ENCODE measurements at places on chromosomes 3 and 15.

DNA sequence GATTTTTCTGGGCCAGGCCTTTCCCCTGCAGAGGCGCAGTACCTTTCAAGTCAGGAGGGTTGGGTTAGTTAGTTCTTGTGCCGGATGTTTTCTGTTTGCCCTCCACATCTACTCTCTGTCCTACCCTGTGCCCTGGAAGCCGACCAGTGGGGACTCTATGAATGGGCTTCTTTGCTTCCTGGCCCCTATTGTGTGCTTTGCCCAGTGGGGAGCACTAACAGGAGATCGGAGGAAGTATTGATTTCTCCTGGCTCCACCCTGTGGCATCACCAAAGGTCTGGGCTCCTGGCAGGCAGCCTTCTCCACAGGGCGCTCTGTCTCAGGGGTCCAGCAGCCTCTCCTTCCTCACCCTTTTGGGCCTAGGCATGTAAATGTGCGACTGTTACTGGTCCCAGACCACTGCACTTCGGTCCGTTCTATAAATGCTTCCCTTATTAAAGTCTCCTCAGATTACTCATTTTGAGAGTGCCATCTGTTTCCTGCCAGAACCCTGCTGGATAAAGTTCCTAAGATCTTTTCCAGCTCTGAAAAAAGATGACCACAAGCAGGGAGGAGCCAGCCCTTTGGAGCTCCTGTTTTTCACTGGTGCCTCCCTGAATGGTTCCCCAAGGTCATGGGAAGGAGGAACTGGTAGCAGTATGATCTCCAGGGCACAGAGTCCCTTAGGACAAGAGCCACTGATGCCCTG lies 44.5 kb downstream of the CTDSPL start:
- DNase-seq, result no peak

- no peak for DNase-seq
Observed at GRCh38 chr3:114623420-114624046, 329.7 kb downstream of the TIGIT start.

DNA sequence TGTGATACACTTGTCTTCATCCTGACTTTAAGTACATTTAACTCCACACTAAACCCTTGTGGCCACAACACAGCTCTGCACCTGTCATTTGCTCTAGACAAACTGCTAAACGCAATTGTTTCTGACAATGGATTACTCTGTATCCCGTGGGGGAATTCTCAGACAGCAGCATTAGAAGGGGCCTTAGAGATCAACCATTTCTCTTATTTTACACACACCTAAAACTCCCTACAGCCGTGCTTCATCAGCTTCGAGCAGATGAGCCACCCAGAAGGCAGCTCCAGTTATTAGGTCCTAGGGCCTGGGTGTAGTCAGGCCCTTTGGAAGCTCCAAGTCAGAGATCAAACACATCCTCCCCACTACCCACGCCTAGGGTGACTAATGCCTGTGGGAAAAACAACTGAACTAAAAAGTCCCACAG lies 1.3 kb upstream of the IL12A start:
- no peak for DNase-seq

GRCh38 chr3:196700801-196701200 lies 11.2 kb downstream of the CEP19 start:
- no peak for DNase-seq

GRCh38 chr15:55035749-55036148 lies 161.0 kb downstream of the RSL24D1 start:
- no peak for DNase-seq

- peak; percentile 53 for DNase-seq
Observed at GRCh38 chr3:45932112-45932511, 11.2 kb upstream of the CXCR6 start.

GRCh38 chr3:140252812-140253656 lies 318.0 kb downstream of the CLSTN2 start:
- no peak for DNase-seq

DNA sequence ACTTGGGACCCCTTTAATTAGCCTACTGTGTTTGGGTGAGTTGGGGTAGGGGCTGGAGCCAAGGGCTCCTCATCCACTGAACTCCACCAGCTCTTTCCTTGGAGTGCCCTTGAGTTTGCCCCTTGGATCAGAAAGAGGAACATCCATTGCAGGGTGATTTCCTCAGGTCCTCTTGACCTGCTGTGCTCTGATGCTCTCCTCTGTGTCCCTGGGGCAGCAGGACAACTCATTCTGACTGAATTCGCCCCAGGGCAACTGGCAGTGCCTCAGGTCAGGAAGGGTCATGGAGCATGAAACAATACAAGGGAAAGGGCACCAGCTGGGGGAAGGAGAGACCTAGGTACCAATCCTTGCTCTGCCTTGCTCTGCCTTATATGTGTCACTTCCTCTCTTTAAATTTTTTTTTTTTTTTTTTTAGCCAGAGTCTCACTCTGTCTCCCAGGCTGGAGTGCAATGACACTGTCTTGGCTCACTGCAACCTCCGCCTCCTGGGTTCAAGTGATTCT lies 47.8 kb downstream of the BSN start:
- no peak for DNase-seq

- DNase-seq, result peak; percentile 51
Observed at GRCh38 chr3:47163169-47164006, 525 bp downstream of the SETD2 start.

DNA sequence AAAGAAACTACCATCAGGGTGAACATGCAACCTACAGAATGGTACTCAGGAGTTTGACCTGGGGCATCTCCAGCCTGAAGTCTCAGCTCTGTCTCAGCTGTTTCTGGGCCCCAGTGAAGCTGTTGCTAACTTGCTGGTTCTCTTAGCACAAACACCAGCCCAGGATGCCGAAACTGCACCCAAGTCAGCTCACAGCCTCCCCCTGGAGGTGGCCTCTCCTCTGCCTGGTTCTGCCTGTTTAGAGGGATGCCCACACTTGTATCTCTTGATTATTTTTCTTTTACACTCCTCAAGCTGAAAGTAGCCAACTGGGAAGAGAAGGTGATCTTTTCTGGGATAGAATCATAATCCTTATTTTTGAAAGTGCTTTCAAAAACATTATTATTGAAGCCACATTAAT lies 289.0 kb upstream of the RASGRP1 start:
- no peak for DNase-seq

- DNase-seq, result no peak
Observed at GRCh38 chr3:155739154-155739553, 5.7 kb downstream of the PLCH1 start.

- no peak for DNase-seq
Observed at GRCh38 chr3:58631742-58632141, 34.8 kb downstream of the FAM3D start.

- DNase-seq, result no peak
Observed at GRCh38 chr3:170542704-170543103, 43.2 kb downstream of the SLC7A14 start.

DNA sequence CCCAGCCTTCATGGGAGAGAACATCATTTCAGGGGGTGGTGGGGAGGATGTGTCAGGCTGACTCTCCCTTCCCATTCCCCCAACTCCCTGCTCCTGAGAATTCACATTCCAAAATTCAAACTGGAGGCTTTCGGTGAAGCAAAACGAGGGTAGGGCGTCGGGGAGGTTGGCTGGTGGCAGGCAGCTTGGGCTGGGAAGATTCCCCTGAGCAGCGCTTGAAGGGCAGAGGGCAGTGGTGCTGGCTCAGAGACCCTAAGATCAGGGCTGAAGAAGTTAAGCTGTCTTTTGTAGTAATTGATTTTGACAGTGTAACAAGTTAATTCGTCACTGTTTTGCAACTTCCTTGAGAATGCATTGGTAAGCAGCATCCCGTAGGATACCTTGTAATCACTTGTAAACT lies 187.8 kb downstream of the RAB11A start:
- DNase-seq, result no peak

DNA sequence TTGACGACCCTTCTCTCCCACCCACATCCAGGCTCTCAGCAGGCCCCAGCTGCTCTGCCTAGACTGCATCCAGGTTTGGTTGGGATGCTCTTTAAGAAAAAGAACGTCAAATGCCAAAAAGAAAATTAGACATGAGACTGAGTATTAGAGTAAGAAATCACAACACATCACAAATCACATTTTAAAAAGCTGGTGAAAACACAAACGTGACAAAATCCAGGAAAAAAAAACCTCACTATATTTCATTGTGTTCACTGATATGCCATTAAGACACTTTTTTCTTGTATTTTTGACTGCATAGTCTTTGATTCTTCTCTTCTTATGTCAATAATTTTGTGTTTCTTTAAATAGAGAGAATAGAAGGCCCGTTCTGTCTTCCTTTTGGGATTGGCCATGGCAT lies 243.7 kb downstream of the TLE3 start:
- DNase-seq, result no peak

DNA sequence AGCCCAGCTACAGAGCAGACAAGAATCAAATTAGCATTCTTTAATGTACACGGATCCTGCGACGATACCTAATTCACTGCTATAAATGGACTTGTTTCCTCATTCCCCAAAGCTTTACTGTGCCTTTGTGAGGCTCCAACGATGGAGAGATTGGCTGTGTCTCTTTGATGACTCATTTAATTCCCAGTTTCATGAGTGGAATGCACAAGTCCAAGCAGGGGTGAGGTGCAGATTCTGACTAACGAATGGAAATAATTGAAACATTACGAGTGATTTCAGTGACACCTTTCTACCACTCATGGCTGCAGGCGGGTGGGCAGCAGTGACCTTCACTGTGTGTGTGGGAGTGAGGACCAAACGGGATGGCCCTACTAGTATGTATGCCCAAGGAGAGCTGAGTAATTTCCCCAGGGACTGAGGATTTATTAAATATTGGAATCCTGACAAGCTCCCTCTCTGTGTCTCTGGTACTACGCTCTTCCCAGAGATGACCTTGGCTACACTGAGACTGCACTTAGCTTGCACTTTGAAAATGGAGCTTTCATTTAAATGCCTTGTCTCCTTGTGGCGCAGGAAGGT lies 156.7 kb downstream of the CACNA2D3 start:
- DNase-seq, result no peak

DNA sequence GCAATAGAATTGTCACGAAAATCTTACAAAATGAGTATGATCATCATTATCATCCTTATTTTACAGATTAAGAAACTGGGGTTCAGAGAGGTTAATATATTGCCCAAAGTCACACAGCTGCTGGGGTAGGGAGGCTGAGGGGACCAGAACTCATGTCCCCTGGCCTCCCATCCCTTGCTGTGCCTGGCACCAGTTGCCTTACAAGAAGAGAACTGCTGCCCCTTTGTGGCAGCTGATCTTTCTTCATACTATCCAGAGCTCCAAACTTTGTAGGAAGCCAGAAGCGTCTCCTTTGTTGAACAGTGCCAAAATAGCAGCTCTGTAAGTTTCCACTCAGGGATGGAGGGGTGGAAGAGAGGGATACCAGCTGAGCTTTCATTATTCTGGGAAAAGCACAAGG lies 236.8 kb upstream of the TBC1D5 start:
- DNase-seq, result no peak

DNA sequence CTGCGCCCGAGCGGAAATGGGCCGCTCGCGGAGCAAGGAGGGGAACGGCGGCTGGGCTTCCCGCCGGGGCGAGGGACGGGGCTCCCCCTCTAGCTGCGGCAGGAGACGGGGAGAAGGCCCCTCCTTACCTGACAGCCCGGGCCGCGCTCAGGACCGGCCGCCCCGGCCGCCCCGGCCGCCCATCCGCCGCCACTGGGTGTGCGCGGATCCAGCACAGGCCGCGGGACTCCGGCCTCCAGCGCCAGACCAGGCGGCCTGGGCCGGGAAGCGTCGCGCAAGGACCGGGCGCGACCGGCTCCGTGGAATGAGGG lies 296 bp downstream of the TPRA1 start:
- DNase-seq, result no peak

DNA sequence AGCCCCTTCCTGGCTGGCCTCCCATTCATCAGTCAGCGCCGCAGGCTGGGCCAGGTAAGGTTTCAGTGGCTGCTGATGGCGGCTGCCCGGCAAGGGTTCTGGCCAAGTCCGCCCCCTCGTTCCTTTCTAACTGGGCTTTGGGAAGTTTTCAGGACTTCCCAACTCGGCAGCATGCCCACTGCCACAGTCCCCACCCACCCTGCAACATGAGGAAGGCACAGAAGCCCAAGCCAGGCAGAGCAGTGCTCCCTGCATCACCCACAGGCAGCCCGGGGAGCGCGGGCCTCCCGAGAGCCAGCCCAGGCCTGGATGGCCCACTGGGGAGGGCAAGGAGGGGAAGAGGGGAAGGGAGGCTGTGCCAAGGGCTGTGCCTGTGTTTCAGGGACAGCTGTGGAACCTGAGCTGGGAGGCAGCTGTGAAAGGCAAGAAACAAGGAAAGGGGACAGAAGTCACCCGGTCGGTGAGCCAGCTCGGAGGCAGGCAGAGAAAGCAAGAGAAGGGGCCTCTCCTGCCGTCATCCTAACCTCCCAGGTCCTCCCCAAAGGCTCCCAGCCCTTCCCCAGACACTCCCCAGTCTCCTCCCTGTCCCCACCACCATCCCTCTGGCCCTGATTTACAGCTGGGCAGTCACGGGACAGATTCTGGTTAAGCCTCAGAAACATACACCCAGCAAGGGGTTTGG lies 73.9 kb downstream of the CPN2 start:
- no peak for DNase-seq

GRCh38 chr3:57971975-57972374 lies 36.2 kb upstream of the FLNB start:
- no peak for DNase-seq

- no peak for DNase-seq
Observed at GRCh38 chr3:133230195-133230594, 169.7 kb upstream of the BFSP2 start.

GRCh38 chr3:127717357-127718244 lies 44.8 kb downstream of the ABTB1 start:
- DNase-seq, result no peak

- DNase-seq, result peak; percentile 62
Observed at GRCh38 chr15:40743921-40744814, 10.9 kb downstream of the RMDN3 start.

DNA sequence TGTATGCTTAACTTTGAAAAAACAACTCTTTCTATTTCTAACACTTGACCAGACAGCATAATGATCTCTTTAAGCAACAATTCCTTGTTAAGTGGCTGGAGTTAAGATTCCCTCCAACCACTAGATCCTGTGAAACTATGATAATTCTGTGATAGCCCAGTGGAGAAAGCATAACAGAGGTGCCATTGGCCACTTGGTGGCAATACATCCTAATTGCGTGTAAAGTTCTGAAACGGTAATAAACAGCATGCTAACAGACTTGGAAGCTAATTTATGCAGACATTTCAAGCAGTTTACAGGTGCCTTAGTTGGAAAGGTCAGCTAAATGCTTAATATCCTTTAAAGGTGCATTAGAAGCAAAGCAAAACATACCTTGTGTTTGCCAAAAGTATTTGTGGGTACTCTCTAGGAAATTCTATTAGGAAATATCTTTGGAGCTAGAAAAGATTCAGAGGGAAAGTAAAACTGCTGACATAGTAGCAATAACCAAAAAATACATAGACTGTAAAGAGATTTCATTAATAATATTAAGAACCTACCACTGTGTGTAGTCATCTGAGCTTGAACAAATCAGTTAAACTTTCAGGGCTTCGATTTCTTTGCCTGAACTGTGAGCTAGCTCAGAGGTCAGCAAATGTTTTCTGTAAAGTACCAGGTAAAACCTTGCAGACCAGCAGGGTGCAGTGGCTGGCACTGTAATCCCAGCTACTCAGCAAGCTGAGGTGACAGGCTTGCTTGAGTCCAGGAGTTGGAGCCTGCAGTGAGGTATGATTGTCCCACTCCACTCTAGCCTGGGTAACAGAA lies 19.0 kb upstream of the CSTA start:
- DNase-seq, result no peak

GRCh38 chr3:184574515-184575417 lies 13.2 kb downstream of the EPHB3 start:
- no peak for DNase-seq

All from CD4-positive, alpha-beta T cell treated with Interleukin-15 for 1 hour (primary cell).